ENCODE measurements at places on chromosomes 7 and 10.
A peak's percentile ranks its signal among the peaks of the same experiment; 100 is the strongest.

DNA sequence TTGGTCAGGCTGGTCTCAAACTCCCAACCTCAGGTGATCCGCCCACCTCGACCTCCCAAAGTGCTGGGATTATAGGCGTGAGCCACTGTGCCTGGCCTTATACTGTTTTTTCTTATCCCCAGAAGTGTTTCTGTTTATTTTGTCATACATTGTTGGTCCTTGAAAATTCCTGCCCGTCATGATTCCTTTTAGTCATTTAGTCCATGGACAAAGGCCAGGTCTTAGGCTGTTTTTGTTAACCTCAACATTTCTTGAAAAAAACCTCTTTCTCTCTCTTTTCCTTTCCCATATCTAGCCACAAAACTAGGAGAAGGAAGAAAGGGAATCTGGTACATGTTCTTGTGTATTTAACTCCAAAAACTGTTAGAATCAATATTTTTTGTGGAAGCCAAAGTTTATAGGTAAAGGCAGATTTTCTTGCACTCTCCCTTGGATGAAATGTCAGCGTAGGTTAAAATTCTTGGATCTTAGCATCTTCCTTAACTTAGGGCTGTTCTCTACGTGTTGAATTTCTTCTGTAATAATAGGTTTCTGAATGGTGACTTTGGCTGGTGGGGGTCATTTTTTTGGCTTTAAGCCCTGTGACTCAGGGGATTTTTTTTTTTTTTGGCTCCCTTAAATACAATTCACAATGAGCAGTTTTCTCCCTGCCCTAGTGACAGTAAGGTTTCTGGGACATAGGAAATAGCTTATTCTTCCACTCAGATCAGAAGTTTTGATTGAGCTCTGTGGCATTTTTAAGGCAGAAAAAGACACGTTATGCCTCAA lies 500.8 kb downstream of the AUTS2 start:
- DNase-seq = no peak

DNA sequence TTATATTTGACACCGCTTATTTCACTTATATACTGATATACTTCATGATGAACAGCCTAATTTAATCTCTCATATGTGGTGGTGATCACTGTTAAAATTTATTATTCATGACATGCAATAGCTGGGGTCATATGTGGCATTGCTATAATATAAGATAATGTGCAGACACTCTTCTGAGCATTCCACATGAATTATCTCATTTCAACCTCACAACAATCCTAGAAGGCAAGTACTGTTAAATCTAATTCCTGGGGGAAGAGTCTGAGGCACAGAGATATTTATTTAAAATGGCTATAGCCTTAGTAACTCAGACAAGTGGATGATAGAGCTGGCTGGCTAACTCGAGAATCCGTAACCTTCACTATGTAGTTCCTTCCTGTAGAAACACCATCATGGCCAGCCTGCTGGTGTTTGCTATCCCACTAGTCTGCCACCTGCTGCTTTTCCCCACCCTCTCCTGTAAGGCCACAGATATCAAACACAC lies 46.6 kb upstream of the A1CF start:
- no peak for DNase-seq

DNA sequence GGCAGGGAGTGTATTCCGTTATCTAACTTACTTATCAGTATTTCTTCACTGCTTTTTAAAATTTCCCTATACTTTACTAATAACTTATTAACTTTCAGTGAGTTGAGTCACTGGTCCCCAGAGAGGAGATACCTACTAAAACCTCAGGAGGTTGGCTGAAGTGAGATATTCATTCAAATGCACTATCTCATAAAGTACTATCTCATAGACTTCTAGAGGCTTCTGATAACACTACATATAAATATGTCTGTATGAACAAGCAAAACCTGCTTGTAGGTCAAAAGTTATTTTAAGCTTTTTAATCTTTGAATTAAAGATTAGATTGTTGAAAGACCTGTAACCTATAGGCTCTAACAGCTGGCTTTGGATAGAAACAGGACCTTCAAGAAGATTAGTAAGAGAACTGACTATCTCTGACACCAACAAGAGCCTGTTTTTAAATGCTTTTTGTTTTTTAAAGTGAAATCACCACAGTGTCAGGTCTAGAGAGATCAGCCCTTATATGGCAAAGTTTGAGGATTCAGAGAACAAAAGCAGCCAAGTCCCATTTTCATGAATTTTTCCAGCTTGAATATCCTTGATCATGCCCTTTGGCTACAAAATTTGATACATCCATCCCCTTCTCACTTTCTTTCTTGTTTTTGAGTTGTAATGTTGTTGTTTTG lies 242.2 kb downstream of the ARL4A start:
- DNase-seq = no peak

DNA sequence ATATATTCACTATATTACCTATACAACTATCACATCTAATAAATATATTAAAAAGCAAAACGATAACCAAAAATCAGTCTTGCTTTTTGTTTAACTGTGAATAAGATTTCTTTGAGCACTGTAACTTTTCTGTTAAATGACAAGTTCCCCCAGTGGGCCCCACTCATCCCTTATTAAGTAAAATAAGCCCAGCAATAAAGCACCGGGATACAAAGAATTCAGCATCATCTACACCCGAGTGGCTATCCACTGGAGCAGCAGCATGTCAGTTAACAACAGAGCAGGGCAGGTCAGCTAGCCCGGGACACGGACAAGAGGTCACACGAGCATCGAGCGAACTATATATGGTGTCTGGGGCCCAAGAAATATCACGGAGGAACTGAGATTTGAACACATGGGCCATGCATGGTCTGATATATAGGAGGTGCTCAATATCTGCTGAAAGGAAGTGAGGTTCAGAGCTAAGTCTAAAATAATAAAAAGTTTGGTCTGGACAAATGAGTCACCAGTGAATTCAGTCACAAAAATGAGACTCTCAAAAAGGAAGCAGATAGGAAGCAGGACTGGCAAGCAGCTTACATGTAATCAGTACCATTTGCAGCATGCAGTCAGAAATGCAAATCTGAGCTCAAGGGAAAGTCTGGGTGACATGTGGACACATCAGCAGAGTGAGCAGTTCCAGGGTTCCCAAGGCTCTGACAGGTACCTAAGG lies 4.1 kb downstream of the ERCC6 start:
- DNase-seq = peak; percentile 25

GRCh38 chr7:54483523-54483922 lies 58.7 kb upstream of the VSTM2A start:
- DNase-seq = no peak

GRCh38 chr7:102467581-102468477 lies 3.0 kb downstream of the LRWD1 start:
- no peak for DNase-seq

DNA sequence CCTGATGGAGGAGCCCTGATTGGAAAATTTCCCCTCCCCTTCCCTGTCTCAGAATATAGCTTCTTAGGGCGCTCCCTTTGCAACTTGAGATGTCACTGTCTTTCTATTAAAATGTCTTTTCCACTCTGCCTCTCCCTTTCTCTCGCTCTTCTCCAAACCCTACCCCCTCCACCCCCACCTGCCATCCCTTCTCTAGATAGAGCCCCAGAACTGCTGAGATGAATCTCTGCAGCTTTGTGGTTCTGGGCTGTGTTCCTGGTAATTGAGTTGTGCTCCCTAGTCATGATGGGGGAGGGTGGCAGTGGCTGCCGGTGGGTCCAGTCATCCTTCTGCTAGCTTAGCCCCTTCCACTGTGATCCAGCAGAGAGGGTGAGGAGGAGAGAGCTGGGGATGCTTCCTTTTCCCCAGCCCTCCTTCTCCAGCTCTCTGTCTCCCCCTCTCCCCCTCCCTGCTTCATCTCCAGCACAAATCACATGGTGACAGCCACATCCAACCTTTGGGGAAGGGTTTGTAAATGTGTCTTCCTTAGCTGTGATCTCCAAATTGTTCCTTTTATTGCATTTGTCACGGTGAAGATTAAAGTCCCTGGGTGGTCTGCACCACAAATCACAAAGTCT lies 50.8 kb upstream of the BTRC start:
- DNase-seq = no peak

GRCh38 chr10:127415901-127416581 lies 133.1 kb upstream of the NPS start:
- DNase-seq = no peak

DNA sequence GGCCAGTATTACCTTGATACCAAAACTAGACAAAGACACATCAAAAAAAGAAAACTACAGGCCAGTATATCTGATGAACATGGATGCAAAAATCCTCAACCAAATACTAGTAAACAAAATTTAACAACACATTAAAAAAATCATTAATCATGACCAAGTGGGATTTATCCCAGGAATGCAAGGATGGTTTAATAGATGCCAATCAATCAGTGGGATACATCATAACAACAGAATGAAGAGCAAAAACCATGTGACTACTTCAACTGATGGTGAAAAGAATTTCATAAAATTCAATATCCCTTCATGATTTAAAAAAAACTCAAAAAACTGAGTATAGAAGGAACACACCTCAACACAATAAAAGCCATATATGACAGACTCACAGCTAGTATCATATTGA lies 25.2 kb upstream of the UBN2 start:
- no peak for DNase-seq

DNA sequence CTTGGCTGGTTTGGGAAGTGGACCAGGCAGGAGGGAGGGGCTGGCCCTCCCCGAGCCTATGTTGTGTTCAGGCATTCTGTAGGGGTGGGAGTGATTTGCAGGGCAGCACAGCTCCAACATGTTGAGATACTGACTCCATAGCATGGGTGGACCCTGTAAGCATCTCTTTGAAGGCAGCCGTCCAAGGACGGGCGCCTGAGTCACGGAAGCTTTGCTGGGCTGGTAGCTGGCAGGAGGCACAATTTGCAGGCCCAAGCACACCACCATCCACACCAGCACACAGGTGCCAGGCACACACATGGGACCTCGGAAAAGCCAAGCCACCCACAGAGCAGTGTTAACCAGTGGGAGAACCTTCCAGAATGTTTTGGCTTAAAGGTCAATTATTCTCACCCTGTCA lies 505.1 kb upstream of the FOXK1 start:
- no peak for DNase-seq

DNA sequence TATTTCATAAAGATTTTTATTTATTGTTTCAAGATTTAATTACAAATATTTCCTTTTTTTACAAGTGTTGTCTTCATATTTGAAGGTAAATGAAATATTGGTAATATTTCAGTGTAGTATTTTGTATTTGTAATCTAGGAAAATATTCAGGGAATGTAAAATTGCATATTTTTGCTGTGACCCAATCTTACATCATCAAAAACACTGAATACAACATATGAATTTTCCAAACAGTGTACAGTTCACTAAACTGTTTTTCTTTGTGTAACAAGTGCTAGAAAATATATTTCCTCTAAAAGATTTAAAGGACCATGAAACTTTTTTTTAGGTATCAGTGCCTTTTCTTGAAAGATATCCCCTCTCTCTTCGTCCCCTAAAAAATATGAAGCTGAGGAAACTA lies 251.9 kb upstream of the KCND2 start:
- no peak for DNase-seq

DNA sequence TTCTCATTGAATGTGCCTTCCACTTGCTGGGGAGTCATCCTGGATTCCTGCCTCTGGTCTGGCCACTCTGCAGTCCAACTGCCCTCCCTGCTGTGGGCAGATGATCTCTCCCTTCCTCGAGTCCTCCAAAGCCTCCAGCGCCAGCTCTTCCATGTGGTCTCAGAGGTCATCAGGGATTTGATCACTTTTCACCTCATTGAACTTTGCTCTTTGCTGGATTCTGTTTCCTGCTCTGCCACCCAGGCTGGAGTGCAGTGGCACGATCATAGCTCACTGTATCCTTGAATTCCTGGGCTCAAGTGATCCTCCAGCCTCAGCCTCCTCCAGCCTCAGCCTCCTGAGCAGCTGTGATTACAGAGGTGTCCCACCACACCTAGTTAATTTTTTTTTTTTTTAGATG lies 22.1 kb upstream of the TBXAS1 start:
- peak; percentile 22 for DNase-seq

DNA sequence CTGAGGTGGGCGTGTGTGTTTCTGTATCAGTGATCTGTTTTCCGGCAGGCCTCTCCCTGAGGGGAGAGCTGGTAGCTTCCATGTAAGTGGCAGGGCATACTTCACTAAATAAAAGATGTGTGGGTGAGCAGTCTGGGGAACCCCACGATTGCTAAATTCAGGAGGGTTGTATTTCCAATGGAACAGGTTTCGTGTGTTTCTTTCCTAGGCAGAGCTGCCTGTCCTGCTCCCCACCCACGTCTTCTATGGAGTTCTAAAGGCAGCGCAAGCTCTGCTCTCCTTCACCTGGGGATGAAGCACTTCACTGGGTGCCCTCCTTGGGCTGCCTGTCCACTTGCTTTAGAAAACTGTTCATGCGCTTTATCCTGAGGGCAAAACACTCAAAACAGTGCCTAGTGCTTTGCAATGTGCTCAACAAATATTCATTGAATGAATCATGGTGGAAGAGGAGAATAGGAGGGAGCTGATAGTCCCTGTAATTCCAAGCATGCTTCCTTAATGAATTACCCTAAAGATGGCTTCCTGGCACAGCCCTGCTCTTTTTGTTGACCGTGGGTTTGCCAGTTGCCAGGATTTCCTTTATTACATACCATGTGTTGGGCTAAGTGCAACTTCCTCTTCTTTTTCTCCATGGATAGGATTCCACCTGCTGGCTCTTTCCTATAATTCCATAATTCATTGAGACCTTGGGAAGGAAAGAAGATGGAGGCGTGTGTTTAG lies 50.6 kb upstream of the SRPK2 start:
- peak; percentile 3 for DNase-seq

DNA sequence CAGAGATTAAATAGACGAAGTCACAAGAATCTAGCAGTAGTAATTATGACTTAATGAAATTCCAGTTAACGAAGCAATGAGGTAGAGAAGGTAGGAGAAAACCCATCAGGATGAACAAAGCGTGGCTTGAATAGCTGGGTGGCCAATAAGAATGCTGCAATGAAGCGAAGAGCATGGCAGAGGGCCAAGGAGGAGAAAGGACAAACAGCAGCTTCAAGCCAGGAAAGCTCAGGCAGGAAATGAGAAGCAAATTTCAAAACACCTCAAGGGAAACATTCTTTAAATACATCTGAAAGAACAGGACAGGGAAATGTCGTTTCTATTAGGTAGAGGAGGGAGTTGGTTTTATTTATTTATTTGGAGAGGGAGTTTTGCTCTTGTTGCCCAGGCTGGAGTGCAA lies 122.5 kb downstream of the KIAA1217 start:
- peak; percentile 58 for DNase-seq

- no peak for DNase-seq
These were observed 59.9 kb downstream of the INSIG1 start for GRCh38 chr7:155357573-155358041.

- DNase-seq = no peak
These were observed 166.5 kb downstream of the KCNMA1 start for GRCh38 chr10:77471069-77471536.

DNA sequence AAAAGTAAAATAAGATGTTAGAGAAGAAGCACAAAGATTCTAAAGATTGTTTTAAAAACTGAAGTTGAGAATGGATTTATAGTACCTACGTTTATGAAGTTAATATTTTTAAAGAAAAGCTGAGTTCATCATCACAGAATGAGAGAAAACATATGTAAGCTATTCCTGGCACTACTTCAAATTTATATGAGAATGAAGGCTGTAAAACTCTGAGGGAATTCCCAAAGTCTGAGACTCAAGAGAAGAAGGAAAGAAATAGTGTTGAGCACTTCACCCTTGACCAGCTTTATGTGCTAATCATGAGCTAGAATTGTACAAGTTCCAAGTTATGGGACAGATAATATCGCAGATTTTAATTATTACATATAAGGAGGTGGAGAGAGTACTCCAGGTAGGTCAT lies 323.7 kb upstream of the GNAI1 start:
- no peak for DNase-seq

All from eye (tissue), 1 donor.